MG63 (cell line): ENCODE measurements at places on chromosomes 6 and 20. TPM values are rescaled to one million over a fixed set of nuclear protein-coding genes. Genes with fewer than 3 reads are reported as not detected.

The RNF144B gene
- total RNA-seq, result 1.9 and 4.3 TPM in 2 replicates

The SLC44A4 gene
- total RNA-seq, result not detected in 2 replicates

The IP6K3 gene
- not detected in 2 replicates for total RNA-seq

The DSE gene
- total RNA-seq, result 5.4 and 6.4 TPM in 2 replicates

The FNDC1 gene
- 0.05 TPM in 1 of 2 replicates, not detected in the other for total RNA-seq

- no peak for DNase-seq
Observed at GRCh38 chr6:7773322-7773721, 47.4 kb downstream of the BMP6 start.

DNA sequence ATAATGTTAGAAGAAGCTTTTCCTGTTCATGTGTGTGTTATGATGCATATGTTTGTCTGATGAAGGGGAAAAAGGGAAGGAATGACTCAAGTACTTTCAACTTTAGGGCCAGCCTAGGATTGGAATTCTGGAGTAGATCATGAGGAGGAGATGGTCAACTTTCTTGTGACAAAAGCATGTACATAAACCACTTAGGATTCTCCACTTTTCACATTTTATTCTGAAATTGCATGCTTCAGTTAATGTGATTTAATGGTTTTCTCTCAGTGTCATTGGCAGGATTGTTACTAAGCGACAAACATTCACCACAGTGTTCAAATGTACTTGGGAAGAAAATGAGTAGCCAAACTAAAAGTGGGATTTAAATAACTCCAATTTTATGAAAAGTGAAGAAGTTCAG, 80.1 kb downstream of the UTRN start:
- no peak for DNase-seq

GRCh38 chr6:108029226-108029921, 45.2 kb downstream of the OSTM1 start:
- DNase-seq, result no peak

GRCh38 chr6:143515766-143516355, 4.3 kb upstream of the FUCA2 start:
- no peak for DNase-seq

DNA sequence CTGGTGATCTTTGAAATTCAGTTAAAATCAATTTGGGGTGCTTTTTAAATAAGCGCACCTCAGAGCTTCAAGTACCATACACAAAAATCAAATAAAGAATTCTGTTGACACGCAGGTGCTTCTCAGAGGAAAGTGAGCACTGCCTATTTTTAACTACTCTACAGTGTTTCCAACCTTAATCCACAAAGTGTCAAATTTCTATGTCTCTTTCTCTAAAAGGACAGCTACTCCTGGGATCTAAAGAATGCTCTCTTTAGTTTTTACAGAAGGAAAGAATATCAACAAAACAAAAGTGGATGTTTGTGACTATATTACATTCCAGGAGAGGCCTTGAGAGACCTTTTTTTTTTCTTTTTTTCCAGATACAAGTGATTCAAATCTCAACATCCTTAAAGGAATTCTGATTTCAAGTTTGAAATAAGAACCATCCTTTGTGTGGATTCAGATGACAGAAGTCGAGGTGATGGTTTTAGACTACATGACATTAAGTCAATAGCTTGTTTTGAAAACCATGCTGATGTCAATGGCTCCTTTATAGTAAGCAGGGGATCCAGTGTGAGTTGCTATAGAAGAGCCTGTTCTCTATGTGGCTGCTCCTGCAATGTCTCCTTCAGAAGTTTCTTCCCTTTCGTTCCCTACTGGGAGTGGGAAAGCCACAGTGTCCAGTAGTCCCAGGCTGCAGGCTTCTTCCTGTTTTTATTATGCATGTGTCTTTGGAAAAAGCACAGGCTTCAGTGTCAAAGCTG, 67.2 kb upstream of the DEFB112 start:
- no peak for DNase-seq

DNA sequence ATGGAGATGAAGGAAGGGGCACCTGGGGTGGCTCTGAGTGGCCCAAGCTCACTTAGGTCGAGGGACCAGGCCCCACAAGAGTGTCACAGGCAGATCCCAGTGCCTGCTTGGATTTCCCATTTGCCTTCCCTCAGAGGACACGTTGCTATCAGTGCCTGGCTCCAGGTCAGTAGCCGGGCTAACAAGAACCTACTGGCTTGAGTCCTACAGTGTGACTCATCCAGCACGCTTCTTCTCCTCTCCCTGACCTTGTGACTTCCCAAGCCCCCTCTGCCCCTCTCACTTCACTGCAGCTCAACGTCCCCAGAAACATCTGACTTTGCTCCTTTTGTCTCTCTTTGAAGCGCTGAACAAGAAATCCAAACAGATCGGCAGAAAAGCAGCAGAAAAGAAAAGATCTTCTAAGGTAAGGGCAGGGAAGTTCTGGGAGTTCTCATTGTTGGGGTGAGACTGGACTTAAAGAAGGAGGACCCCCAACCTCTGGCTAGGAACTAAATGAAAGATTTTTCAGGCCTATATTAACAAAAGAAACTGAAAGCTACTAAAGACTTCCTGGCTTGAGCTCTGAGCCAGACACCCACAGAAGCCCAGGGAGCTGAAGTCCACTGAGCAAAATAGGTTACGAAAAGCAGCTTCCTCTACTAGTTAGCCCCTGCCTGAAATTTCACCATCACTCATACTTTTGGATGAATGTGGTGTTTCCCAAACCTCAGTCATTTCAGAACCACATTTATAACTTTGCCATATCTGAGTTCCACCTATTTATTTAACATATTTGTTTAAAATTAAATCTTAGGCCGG, 21.5 kb downstream of the ASIP start:
- DNase-seq, result peak; percentile 56

DNA sequence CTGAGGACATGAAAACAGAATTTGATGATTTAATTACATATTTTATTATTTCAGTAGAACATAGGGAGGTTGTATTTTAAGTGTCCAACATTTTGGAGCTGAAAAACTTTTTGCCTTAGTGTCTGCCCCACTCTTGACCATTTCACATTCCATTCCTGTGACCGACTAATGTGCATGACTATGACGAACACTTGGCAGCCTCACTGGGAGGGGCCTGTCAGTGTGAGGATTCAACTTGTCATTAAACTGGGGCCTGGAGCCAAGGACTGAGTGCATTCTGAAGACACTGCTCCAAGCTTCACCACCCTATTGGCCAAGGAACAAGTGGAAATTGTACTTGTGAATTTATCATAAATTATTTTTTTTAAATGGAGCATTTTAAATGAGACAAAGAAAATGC, 661.3 kb downstream of the BCKDHB start:
- peak; percentile 95 for DNase-seq

DNA sequence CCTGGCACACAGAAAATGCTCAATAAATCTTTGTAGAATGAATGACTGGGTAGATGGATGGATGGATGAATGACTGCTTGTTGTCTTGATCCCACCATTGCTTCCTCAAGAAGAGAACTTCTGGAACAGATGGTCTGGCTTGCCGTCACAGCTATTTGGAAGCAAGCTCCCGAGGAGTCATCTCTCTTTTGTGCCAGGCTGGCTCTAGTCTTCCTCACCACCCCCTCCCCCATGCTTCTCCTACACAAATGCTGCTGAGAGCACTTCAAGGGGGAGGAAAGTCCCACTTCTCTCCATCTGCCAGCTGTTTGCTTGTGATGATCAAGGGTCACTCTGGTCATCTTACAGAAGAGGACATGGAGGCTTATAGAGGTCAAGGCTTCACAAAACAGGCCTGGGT, 11.6 kb upstream of the KCNG1 start:
- peak; percentile 85 for DNase-seq

GRCh38 chr6:168724033-168724432, 283.0 kb downstream of the SMOC2 start:
- DNase-seq, result no peak

DNA sequence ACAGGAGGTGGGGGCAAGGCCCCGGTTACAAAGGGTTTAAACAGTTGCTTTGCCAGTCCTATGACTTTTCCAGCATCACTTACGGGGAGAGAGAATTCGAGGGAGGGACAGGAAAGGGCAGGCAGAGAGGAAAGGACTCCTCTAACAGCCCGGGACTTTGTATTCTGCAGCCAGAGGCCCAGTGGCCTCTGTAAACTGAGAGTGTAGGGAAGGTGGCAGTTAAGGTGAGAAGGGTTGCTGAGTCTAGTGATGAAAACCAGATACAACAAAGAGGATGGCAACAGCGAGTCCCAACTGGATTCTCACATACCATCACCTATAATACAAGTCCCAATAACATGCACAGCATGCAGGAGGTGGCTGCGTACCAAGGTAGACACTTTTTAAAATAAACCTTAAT, 13.5 kb downstream of the PLAGL2 start:
- DNase-seq, result no peak

DNA sequence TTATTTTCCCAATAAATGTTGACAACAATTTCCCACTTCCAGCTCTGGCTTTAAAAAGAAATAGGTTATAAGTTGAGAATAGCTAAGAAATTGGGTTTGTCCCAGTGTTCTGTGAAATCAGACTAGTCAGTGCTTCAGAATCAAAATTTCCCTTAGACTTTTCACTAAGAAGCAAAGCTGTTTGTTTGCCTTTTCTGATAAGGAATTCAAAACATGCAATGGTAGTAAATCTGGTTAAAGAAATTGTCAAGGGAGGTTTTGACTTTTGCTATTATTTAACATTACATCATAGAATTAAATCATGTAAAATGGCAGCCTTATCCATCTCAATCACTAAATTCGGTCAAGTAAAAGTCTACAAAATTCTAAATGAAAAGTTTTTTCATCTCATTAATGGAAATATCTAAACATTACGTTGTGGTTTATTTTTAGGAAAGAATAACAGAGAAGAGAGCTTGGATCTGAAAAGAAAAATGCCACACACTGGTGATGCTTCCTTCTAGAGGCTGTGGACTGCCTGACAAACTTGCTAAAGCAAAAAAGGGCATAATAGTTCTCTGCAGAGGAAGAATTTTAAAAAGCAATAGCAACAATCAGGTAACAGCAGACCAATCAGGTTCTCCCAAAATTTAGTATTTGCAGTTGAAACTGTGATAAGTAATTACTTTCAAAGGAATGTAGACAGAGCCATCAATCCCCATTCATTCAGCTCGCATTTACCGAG, 36.4 kb downstream of the PLAGL1 start:
- DNase-seq, result no peak

- DNase-seq, result no peak
Observed at GRCh38 chr20:9389346-9389745, 125.0 kb upstream of the LAMP5 start.
